ENCODE measurements at places on chromosomes 7 and 10. TPM values are rescaled to one million over a fixed set of nuclear protein-coding genes. Genes with fewer than 3 reads are reported as not detected.
A peak's percentile ranks its signal among the peaks of the same experiment; 100 is the strongest.

DNA sequence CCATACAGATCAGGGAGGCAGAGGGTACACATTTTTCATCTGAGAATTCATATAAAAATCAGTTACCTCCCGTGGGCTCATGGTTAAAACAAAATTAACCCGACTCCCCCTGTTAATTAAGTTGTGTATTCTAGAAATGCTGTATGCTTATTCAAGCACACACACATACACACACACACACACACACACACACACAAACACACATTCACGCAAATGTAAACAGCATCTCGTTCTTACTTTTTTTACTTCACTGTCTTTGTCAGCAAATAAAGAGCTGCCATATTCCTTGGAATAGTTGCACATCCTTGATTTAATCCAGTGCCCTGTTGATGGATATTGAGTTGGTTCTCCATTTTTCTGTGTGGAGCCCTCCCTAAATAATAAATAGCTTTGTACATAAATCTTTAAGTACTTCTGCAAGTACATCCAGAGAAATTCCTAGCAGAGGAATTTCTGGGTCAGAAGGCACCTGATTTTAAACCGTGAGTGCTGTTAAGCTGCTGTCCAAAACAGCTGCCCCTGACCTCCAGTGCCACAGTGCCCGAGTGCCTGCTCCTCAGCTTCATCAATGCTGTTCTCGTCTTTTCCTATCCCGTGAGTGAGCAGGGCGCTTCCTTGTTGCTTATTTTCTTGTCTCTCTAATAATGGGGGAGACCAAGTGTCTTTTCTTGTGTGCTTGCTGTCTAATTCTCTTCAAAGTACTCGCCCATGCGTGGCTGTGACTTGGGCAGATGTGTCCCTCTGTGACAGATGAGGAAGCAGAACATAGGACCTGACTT, 117.2 kb downstream of the RGS10 start:
- DNase-seq = no peak

DNA sequence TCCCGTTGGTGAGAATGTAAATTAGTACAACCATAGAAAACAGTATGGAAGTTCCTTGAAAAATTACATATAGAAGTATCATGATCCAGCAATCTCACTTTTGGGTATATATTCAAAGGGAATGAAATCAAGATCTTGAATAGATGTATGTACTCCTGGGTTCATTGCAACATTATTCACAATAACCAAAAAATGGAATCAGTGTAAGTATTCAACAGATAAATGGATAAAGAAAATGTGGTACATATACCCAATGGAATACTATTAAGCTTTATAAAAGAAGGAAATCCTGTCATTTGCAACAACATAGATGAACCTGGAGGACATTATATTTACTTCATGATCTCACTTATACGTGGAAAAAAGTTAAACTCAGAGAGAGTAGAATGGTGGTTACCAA, 86.8 kb downstream of the TRIM24 start:
- DNase-seq = no peak

DNA sequence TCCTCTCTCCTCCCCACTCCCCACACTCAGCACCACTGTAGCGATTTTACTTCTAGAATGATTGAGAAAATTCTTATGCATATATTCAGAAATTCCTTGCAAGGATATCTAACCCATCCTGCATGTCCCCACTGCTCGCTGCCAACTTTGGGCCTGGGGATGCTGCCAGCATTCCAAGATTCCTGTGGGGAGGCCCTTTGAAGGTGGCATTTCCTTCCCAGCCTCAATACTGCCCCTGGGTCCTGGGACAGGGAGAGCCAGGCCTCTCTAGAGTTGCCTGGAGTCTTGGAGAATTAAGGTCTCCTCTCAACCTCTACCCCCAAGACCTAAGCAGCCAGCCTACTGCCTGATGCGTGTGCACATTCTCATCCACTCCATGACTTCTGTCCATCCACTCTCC, 303.5 kb downstream of the NEBL start:
- no peak for DNase-seq

DNA sequence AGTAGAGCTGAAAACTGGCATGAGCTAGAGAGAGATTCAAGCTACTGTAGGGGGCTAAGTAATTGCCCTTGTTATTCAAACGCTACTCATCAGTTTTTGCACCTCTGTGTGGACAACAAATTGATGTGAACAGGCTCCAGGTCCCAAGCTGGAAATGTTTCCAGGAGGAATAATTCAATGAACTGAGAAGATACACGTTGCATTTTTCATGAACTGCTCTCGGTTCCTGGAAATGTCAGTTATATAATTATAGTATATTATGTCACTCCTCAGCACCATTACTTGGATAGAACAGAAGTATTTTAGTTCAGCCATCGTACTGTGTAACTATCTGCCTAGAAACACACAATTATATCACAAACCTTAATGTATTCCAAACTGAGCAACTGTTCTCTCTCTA, 65.9 kb upstream of the A1CF start:
- no peak for DNase-seq

DNA sequence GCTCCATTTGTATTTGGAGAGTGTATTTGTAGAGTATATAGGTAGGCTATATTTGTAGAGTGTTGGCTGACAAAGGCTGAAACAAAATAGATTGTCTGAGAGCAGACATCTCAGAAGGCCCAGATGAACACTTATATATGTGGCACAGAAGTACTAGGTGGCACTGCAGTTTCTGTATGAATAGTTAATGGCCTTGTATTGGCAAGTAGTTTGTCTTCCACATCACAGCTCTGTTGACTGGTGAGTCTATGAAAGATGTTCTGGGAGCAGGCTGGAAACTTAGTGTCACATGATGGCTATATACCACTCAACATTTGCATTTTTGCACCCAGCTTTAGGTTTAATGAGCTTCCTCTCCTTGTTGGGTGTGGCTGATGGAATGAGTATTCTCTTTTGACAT, 51.9 kb downstream of the CCNY start:
- DNase-seq = no peak

DNA sequence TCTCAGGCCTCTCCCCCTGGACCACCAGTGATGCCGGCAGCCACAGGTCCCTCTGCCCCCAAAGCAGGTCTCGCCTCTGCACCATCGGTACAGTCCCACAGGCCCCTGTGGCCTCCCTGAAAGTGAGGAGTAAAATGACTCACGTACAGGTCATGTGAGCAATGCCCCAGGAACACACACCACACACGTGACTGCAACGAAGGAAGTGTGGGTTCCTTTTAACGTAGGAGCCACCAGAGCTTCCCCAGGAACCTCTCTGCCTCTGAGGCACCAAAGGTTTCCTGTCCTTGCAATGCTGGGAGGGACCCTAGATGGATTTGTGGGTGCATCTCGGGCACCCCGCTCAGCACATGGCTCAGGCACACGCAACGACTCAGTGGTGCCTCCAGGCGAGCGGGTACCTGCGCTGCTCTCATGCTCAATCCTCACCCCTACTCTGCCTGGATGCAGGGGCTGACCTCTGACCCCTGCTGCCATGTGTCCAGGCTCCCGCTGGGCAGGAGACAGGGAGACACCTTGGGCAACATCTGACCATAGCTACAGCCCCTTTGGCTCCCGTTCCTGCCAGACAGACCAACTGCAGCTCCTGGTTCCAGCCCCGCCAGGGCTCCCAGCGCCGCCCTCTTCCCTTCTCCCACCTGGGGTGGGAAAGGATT, 120.7 kb downstream of the PRKAG2 start:
- DNase-seq = peak; percentile 73

DNA sequence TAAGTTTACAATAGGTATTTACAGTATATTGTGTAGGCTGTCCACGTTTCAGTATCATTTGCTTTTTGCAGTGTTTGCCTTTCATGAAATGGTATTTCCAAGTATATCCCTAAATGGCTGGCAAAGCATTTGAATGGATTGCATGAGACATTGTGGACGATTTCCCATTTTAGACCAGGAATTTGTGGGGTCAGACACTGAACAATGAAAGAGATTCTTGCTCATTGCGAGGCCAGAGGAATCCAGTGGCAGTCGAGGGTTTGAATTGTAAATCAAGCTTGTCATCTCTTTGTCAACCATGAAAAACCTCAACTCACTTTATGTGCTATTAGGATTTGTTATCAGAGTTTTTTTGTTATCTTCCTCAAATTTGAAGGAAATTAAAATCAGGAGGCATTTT, 70.8 kb downstream of the CREB5 start:
- DNase-seq = no peak

DNA sequence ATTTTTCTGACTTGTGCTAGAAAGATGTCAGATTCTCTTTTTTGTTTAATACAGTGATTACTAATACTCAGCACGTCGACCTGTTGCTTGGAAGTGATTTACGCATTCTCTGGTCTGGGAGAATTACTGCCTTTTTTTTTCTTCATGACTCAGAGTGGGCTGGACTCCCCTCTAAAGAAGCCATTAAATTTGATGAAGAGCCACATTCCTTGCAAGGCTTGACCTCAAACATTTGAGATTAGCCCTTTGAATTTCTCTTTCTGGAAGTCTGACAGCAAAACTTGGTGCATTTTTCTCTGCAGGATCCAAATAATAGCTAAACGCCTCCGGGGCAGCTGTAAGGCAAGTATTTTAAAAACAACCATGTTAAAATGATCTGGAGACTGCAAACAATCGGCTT, 171.6 kb downstream of the GALNT17 start:
- no peak for DNase-seq

- no peak for DNase-seq
These were observed 36.7 kb downstream of the CSGALNACT2 start for GRCh38 chr10:43174969-43175368.

Gene SSC4D
- 0.60 TPM for total RNA-seq

Gene SFTPD
- total RNA-seq = not detected

- no peak for DNase-seq
These were observed 111.6 kb downstream of the ARHGAP22 start for GRCh38 chr10:48493083-48493871.

DNA sequence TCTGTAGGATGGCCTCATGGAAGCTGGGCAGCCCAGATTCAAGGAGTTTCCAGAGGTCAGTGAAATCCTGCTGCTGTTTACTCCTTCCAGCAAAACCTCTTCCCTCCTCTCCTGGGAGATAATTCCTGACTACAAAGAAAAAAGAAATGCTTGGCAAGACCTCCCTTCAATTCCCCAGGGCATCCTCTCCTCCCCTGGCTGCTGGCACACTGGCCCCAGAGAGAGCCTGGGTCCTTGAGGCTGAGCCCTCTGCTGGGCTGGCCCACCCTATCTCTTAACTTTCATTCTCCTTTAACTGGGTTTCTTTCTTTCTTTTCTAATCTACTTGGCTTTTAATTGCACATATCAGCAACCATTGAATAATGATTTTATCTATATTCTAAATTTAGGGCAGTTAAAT, 7.7 kb downstream of the DRGX start:
- DNase-seq = no peak

GRCh38 chr10:104231784-104232612, at the start of gene CFAP43:
Gene CFAP43 (minus strand): TSS chr10:104232364. CDS start chr10:104232246, 118 bp downstream.
- DNase-seq = peak; percentile 99
